ENCODE measurements at places on chromosomes 12 and 14. TPM values are rescaled to one million over a fixed set of nuclear protein-coding genes. Genes with fewer than 3 reads are reported as not detected.

Gene E2F7
- polyA plus RNA-seq, result 3.6 TPM

- no peak for DNase-seq
Observed at GRCh38 chr12:12874029-12874428, 17.3 kb upstream of the GPRC5A start.

GRCh38 chr12:111068290-111068689 is 147.9 kb upstream of the MYL2 start:
- DNase-seq, result no peak

- peak; percentile 57 for DNase-seq
Observed at GRCh38 chr14:103686831-103687485, 28.3 kb downstream of the XRCC3 start.

DNA sequence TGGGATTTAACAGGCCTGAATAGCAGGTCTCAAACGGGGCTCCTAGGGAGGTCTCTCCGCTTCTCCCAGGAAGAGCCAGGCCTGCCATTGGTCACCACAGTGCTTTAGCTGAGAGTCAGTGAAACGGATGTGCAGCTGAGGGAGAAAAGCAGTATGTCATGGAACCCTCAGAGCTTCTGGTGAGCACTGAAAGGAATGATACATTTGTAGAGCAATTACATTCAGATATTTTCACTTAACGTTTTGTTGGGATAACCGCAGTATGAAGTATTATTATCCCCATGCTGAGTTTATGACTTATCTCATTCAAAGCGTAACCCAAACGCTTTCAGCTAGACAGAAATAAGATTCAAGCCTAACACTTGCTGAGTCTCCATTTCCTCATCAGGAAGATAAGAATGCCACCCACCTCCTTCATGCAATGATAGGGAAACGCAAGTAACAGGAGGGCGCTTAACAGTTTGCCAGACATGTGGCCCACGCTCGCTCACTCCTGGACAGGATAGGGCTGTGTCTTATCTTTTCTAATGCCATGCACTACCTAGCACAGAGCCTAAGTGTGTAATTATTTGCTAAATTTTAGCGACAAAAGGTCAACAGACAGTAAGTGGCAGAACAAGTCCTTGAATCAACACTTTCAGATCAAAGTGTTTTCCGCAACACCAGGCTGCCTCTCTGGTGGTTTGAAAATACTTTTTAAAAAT is 28.2 kb downstream of the DAD1 start:
- no peak for DNase-seq

- no peak for DNase-seq
Observed at GRCh38 chr12:118960865-118961264, 20.5 kb upstream of the SRRM4 start.

DNA sequence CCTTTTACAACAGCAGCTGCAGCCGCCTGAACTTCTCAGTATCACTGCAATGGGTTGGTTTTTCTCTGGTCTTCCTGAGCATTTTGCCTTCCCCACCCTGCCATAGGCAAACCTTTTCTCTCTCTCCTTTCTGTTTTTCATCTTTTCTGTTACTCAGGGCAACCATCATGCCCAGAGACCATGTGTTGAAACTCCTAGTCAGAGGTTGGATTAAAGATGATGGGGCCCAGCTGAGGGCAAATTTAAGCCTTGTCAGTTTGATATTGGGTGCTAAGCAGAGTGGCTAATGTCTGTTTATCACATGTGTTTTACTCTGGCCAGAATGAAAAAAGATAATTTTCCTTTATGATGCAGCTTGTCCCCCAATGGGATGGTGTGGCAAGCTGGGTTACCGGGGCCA is 107.9 kb upstream of the PMCH start:
- DNase-seq, result no peak

- no peak for DNase-seq
Observed at GRCh38 chr14:105098316-105098715, 33.1 kb upstream of the GPR132 start.

Gene PLEKHH1
- polyA plus RNA-seq, result 0.10 TPM

GRCh38 chr14:51401272-51401671 is 161.2 kb downstream of the TMX1 start:
- DNase-seq, result no peak

DNA sequence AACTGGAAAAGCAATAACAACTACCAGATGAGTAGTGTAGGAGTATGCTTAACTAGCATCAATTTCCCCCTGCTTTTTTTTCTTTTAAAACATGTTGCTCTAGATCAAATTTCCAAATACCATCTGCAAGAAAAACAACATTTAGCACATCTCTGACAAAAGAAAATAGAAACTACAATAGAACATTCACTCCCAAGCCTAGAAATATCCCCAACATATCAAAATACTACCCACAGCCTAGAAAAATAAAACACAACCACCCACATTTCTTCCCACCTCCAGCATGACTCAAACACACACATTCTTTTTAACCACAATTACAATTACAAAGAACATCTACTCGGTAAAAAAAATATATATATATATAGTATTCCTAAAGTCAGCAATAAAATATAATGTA is 120.0 kb downstream of the PPFIA2 start:
- no peak for DNase-seq

Data from fibroblast of lung (primary cell).